ENCODE measurements at places on chromosomes 16 and 17.

GRCh38 chr16:73023752-73024570, 24.0 kb downstream of the ZFHX3 start:
- no peak for DNase-seq

DNA sequence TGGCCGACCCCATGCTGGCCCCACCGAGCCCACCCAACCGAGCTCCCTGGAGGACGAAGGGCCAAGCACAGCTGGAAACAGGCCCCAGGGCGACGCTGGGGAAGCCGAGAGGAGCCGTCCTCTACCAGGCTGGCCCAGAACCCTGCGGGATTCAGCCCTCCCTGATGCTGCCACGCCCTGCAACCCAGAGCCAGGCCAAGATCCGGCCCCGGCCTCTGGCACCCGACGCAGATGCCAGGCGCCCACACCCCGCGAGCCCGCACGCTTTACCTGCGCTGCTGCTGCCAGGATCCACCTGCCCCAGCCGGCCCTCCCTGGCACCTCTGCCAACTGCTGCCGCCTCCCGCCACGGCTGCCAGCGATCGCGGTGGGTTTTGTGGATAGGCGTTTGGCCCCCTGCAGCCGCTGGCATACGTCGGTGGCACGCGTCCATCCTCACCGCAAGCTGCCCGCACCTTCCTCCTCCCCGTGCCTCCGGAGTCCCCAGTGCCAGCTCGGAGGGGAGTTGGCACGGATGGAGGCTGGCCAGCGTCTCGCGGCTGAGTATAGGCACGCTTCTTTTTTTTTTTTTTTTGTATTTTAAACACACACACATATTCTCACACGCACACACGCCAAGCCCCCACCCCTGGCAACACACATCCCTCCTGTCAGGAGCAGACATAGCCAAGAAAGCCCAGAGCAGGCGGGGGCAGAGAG, 41.3 kb upstream of the ACSF3 start:
- no peak for DNase-seq

GRCh38 chr16:1474082-1474795, 589 bp downstream of the CLCN7 start:
- DNase-seq, result no peak

DNA sequence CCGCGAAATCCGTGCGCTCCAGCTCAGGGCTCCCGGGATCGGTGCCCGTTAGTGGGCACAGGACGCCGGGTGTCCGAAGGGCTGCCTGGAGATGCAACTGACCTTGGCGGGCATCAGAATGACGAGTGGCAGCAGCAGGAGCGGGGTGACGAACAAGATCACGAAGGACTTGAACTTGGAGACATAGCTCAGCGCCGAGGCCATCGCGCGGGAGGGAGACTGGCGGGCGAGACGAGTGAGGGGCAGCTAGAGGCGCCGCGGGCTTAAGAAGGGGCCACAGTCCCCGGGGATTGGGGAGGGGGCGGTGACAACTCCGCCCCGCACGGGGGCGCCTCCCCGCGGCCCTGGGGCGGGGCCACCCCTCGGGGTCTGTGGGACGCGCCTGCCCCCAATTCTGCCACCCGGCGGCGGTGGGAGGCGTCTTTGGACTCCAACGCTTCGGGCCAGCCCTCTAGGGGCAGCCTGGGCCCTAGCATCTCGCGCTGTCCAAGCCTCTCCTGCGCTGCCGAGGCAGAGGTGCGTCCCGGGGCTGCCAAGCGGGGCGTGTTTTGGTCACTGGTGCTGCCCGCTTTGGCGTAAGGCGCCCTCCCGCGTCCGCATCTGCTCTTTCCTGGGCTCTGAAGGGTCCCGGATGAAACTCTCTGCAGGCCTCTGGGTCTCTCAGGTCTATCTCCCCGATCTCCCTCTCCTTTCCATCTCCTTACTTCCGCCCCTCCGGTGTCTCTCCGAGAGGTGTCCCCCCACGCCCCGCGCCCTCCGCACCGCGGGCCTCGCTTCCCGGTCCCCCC, at the start of gene SLC13A5:
SLC13A5 (minus strand) TSS at position 240 of the 788 bp plus-strand sequence; CDS start at position 204, 36 bp downstream.
- no peak for DNase-seq

DNA sequence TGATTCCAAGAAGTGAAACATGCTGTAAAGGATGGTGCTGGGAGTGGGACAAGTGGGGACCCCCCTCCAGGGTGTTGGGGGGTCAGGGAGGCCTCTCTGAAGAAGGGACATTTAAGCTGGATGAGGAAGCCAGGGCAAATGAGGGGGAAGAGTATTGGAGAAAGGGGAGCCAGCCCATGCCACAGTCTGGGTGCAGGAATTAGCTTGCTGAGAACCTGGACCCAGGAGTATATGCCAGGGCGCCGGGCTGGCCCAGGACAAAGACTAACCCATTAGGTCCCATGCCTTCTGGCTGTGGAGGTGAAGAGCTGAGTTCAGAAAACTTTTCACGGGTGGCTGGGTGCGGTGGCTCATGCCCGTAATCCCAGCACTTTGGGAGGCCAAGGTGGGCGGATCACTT, 45.6 kb upstream of the PIK3R6 start:
- no peak for DNase-seq

DNA sequence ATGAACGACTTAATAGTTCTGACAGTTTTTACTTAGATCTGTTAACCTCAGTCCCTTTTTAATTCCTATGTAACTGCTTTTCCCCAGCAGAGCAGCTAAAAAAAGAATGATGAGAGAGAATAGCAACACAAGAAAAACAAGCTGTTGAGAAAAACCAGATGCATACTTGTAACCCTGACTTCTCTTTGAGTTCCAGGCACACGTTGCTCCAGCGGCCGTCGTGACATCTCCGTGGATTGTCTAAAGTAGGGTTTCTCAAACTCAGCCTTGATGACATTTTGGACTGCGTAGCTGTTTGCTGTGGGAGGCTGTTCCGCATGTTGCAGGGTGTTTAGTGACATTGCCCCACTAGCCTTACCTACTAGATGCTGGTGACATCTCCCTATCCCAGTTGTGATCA, 324.0 kb downstream of the SNX29 start:
- DNase-seq, result no peak

DNA sequence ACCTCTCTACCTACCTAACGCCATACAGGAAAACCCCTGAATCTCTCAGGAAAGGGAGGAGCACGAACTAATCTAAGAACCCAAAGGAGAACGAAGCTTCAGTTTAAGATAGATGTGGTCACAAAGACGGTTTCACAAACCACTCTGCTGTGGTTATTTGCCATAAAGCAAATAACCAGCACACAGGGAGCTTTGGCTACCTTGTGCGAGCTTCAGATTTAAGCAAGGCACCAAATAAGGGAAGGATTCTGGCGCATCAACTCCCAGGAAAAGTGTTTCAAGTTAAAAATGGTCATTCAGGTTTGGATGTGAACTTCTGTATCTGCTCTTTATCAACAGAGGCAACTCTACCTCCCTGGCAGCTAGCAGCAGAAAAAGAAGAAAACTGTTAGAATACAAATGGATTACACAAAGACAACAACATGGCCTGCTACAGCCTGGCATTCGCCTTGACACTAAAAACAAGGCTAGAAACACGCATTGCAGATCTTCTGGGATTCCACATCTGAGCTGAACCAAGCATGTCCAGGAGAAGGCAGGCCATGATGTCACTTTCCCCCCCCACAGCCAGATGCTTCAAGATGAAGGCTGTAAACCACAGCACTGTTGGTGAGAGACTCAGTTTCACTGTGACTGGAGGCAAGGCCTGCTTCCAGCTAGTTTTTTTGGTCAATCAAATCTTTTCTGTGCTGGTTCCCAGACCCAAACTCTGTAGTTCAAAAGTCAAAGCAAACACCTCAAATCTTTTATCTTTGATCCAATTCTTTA, 43.6 kb downstream of the SMG6 start:
- no peak for DNase-seq

DNA sequence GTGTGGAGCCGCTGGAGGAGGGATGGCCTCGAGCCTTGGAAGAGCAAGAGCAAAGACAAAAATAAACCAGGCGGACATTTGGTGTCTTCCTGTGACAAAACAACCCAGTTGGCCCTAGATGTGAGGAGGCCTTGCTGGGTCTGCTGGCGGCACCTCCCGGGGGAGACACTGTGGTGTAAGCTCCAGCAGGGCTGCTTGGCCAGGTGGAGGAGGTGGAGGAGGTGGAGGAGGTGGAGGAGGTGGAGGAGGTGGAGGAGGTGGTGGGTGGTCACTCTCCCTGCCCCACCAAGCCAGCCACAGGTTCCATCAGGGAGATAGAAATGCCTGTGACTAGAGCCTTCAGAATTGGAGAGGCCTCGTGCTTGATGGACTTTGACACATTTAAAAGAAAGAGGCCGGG, 32.1 kb downstream of the DBNDD1 start:
- no peak for DNase-seq

DNA sequence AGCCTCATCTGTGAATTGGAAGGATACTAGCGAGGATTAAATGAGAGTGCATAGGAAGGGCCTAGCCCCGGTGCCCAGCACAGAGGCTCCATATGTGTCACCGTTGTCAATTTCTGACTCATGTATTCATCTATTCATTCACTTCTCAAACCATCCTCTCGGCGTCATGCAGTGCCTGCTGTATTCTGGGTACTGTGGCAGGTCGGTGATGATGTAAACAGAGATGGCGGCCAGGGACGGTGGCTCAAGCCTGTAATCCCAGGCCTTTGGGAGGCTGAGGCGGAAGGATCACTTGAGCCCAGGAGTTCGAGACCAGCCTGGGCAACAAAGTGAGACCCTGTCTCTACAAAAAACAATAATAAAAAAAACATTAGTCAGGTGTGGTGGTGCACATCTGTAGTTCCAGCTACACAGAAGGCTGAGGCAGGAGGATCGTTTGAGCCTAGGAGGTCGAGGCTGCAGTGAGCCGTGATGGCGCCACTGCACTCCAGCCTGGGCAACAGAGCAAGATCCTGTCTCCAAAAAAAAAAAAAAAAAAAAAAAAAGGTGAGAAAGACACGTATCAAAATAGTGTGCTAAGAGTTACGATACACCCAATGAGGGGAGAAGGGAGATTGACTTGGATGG, 4.3 kb upstream of the PPP1R1B start:
- DNase-seq, result no peak

DNA sequence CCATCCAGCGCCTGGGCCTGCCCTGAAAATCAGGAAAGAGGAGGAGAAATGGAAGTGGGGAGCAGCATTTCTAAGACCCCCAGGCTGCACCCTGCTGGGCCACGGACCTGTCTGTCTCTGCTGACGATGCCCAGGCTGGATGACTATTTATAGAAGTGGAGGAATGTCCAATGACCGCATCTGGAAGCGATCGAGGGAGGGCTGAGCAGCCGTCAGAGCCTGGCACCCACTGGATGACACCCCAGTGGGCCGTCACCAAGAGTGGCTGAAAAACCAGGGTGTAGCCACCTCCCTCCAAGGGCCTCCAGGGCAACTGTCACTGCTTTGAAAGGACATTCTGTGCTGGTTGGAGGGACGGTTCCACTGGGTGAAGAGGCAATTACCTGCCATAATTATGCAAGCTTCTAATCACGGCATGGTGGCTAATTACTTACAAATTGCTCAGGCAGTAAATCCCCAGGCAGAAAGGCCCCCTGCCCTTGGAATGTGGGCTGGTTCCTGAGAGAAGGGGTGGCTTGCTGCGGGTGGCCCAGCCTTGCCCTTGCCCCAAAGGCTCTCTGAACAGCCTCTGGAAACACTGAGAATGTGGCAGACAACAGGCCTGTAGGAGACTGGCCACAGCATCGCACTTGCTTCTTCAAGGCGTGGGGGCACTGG, 332.1 kb downstream of the C16orf95 start:
- DNase-seq, result no peak

DNA sequence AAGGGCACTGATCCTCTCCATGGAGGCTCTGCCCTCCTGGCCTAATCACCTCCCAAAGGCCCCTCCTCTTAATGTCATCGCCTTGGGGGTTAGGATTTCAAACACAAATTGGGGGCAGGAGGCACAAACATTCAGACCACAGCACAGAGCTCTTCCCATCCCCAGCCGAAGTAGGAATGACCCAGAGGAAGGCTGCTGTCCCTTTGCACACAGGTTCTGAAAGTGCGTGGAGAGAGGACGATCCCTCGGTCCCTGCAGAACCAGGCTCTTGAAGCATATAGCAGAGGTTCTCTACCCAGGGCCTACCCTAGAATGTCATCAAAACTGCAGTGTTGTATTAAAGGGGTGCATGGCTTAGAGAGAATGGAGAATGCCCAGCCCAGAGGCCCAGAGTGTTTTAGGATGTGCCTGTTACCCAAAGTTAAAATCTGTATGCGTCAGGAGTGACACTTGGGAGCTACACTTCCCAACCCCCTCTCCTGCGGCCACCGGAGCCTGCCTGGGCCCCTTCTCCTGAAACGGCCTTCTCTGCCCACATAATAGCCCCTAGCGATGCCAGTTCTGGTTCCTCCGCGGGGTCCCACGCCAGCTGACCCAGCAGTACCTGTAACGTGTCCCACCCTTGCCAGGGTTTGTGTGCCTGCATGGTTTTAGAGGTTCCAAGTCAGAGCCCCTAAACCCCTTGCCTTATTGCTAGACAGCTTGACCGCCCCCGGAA, 159.5 kb upstream of the CACNG5 start:
- DNase-seq, result no peak

DNA sequence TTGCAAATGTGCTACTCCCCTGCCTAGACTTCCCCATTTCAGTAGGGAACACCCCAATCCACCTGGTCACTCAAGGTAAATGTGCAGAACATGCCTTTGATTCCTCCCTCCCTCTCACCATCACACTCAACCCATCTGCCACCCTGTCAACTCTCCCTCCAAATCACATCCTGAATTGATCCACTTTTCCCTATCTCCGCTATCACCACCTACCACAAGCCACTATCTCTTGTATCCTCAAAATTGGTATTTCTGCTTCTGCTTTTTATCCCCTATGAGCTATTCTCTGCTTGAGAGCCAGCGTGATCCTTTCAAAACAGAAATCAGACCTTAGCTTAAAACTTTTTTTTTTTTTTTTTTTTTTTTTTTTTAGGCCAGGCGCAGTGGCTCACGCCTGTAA, 5.4 kb upstream of the NOL11 start:
- no peak for DNase-seq

GRCh38 chr17:29138184-29138955, 41.8 kb downstream of the MYO18A start:
- no peak for DNase-seq

DNA sequence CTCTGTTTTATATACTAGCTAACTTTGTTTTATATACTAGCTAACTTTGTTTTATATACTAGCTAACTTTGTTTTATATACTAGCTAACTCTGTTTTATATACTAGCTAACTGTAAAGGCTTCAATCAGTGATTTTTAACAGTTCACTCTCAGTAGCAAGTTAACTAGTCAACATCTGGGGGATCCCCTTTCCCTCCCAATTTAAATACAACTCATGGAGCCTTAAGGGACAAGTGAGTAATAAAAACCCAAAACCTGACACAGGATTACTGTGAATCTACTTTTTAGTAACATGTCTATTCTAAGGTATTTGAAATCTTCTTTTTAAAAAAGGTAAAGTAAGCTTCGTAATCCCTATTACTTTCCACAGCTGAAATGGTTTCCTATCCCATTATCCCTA, 32.2 kb downstream of the FAM222B start:
- DNase-seq, result no peak

- DNase-seq, result no peak
Observed at GRCh38 chr17:72613806-72614292, 478.6 kb downstream of the SLC39A11 start.

DNA sequence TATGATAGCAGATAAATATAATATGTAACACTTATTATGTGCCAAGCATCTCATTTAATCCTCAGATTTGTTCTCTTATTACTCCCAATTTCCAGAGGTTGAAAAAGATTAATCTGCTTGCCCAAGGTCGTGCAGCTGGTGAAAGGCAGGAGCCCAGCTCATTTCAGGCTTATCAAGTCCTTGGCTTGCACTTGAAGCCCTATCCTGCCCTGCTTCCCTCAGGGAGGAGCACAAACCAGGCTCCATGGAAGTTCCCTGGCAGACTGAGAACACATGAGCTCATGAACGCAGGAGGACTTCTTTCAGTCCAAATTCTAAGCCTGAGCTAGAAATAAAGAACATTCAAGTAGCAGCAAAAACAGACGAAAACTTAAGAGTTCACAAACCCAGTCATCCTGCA, 74.8 kb downstream of the USP31 start:
- no peak for DNase-seq

Data from pons (tissue), 1 donor.